KG1 (cell line): ENCODE measurements at places on chromosomes 1 and 21.

- no peak for DNase-seq
These were observed 523.3 kb upstream of the RGS18 start for GRCh38 chr1:191634801-191635508.

GRCh38 chr1:101965341-101965740 is 31.4 kb downstream of the OLFM3 start:
- no peak for DNase-seq

DNA sequence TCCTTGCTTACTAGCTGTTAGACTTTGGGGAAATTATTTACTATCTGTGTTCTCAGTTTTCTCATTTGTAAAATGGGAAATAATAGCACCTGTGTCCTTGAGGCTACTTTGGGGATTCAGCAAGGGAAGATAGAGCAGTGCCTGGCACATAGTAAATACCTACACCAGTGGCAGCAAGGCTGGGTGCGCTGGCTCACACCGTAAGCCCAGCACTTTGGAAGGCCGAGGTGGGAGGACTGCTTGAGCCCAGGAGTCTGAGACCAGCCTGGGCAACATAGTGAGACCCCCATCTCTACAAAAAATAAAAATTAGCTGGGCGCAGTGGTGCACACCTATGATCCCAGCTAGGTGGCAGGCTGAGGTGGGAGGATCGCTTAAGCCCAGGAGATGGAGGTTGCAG is 8.6 kb upstream of the CENPS start:
- no peak for DNase-seq

DNA sequence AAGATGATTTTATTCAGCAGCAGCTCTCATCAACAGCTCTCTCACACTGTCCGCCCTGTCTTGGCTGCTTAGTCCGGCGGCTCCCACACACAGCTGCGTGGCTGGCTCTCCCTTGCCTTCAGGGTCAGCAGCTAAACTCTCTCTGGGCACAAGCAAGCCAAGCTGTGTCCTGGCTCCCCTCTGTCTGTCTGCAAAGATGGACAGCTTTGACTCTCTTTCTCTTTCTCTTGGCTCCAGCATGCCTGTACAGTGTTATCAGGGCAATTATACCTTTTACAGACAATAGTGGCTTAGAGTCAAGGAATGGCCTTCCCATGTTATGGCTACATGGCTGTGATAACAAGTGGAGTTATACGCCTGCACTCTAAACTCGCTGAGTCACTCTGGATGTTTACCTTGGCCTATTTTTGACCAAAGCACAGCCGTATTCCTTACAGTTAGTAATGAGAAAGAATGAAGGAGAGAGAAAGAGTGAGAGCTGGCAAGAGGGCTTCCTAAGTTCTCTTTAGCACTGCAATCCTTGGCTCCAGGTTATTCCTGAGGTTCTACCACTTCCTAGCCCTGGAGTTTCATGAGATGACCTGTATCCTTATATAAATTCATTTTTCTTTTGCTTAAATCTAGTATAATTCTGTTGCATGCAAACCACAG is 59.9 kb upstream of the ZSWIM5 start:
- no peak for DNase-seq

DNA sequence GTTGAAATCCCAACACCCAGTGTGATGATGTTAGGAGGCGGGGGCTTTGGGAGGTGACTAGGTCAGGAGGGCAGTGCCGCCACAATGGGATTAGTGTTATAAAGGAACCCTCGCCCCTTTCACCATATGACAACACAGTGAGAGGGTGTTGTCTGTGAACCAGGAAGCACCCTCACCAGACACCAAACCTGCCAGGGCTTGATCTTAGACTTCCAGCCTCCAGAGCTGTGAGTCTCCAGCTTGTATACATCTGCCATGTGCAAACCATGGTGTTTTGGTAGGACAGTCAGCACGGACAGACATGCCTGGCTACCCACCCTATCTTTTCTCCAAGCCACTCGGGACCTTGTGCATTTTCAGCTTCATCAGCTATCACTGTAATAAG is 4.0 kb downstream of the TRIM11 start:
- no peak for DNase-seq

DNA sequence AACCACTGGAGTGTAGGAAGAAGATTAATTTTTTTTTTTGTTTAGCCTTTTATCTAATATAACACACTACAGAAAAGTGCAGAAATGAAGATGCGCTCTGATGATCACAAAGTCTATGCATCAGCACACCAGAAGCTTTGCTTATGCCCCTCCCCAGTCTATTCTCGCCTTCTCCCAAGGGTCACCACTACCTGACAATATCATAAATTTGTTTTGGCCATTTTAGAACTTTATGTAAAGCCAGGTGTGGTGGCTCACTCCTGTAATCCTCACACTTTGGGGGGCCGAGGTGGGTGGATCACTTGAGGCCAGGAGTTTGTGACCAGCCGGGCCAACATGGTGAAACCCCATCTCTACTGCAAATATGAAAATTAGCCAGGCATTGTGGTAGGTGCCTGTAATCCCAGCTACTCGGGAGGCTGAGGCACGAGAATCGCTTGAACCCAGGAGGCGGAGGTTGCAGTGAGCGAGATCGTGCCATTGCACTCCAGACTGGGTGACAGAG is 231.3 kb downstream of the FOXD2 start:
- no peak for DNase-seq

DNA sequence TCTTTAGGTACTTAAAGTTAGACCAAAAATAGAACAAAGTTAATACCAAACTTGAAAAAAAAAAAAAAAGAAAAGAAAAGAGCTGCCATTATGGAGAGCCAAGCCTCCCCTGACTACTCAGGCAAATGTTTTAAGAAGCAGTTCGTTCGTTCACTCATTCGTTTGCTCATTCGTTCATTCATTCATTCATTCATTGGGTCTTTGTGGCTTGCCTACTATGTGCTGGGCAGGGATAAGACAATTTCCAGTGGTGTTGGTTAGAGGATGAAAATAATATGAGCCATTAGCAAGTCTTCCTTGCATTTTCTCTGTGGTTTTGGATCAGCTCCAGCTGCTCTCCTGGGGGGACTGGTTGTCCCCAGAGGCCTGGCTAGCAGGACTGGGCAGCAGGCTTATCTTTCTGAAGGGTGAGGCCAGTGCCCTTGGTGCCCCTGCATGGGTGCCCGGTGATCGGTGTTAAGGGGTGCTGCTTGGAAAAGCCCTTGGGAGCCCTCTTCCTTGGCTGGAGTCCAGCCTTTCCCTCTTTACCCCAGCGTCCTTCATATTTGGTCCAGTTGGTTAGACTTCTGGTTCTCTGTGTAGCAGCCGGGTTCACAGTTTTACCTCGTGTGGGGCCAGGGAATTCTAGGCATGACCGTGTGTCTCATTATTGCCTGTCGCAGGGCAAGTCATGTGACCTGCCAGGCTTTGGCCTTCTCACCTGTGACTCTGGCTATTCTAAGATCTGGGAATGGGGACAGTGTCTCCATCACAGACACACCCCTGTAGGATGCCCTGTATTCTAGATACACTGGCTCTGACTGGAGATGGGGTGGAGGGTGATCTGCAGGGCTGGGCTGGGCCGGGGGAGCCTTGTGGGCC is 32.8 kb downstream of the LHX4 start:
- DNase-seq: no peak
